ENCODE measurements at places on chromosomes 6 and 20.

DNA sequence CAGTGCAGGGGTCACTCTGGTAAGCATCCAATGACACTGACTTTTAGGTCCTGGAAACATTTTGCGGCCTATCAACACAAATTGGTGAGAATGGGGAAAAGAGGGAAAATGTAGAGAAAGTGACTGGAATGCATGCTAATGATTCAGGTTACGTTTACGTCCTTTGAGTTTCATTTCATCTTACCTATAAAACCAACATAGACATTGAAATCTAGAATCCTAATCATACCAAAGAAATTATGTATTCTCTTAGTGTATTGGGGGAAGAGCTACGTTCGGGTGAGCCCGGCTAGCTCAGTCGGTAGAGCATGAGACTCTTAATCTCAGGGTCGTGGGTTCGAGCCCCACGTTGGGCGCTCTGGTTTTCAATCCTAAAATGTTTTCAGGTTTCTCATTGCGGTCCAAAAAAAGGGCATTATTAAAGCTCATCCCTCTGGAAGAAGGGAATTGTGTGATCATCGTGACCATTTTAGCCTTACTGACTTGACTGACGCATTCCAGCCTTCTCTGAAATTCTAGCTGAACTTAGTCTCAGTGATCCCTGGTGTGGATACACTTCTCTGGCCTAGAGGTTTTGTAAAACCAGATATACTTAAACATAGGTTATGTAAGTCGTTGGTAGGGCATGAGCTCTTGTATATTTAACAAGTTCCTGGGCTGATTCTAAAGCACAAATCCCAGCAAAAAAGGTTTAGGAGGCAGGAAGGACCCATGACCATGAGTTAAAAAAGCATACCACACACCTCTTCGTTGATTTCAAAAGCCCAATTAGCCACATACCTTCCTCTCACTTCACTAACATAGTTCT lies 18.3 kb downstream of the HMGN4 start:
- no peak for DNase-seq

GRCh38 chr6:56003616-56004015 lies 128.2 kb upstream of the BMP5 start:
- no peak for DNase-seq

GRCh38 chr6:74657011-74657410 lies 548.8 kb downstream of the COL12A1 start:
- no peak for DNase-seq

DNA sequence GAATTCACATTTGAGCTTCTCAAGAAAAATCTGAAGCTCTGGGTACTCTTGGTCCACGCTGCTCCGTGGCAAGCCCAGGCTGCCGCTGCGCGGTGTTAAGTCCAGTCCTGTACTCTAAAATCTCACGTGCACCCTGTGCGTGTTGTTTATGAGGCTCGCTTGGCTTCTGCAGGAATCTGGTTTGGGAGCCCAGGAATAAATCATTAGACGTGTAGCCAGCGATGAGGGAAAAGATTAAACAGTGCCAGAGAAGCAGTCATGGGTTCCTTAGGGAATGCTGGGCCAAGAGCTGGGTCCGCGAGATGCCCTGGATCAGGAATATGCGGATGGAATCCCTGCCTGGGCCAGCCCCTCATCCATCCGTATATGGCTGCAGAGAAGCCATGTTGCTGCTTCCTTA lies 87.3 kb downstream of the KCNB1 start:
- no peak for DNase-seq

GRCh38 chr6:11727998-11728961 lies 50.3 kb downstream of the ADTRP start:
- DNase-seq: no peak

DNA sequence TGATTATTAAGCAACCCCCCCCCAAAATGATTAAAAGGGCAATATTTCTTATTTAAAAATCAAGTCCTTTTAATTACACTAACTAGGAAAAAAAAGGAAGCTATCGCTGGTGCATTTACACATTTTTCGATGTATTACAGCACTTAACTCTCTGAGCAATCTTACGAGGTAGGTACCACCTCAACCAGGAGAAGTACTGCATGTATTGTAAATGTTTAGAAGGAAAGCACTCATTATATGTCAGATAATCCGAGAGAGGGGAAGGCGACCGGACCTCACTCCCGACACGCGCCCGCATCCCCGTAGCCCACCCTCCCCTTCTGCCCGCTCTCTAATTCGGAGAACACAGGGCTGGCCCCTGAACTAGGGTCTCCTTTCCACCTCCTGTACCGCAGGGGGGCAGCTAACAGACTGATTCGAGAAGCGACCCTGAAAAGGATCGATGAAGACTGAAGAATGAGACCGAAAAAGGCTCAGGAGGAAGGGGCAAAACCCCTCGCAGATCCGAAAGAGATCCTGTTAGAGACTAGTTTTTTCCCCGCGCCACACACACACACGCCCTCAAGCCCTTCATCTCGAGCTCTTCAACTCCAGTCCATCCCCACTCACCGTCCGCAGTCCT lies 337 bp downstream of the ESF1 start:
- DNase-seq: no peak
